GM18507 (cell line): ENCODE measurements at places on chromosomes 11 and 22.

DNA sequence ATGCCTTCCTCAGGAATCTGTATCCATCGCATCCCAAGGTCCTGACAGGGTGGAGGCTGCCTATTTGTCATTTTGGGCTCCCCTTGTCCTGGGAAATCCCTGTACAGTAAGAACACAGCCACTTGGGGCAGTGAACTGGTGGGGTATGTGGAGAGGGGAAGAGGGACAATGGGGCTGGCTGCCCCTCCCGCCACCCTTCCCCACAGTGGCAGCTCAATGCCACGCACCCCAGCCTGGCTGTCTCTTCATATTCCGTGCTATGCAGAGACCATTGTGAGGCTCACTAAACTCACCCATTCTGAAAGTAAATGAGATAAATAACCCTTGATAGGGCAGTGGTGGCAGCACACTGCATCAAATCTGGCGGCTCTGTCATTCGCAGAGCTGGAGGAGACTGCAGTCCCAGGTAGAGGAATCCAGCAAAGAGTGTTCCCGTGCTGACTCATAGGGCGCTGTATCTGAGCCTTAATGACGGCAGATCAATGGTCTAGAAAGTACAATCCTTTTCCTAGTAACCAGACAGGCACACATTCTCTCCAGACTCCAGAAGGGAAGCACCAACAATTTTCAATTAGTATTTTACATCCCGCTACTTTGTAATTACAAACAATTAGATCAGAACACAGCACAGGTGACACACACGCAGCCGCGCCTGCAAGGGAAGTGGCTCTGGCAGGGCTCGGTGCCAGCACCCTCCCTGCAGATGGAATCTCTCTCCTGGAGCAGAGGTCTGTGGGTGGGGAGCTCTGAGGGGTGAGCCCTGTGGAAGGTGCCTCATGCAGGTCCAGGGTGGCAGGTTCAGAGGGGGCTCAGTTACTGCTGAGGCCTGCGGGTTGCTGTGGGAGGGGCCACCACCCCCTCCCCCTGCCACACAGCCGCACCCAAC is 167.9 kb upstream of the B3GAT1 start:
- no peak for DNase-seq

DNA sequence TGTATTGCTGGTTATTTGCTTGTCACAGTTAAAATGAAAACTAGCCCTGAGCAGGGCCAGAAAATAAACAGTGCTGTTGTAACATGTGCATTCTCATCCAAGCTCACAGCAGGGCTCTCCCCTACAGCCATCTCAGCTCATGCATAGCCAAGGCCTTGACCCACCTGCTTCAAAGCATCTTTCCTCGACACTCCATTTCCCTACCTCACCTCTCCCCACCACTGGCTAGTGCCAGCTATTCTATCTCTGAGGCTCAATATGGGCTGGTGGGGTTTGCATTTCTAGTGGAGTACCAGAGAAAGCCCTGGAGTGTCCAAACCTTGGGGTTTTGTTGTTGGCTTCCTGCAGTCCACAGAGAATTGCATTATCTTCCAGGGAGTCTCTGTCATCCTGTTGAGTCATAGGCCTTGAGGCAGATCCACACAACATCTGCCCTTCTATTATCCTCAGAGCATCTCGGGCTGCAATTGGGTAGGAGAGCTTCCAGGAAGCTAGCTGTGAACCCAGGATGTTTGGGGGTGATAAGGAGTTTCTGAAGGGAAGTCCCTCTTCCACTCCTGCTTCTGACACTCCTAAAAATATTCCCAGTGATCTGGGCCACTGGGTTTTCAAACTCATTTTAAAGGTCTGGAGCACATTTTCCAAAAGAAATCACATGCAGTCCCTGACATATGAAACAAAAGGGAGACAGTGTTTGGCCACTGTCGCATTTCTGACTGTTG is 36.1 kb upstream of the AMOTL1 start:
- DNase-seq = no peak

GRCh38 chr11:69669486-69669885 is 5.7 kb downstream of the LTO1 start:
- no peak for DNase-seq

- DNase-seq = no peak
These were observed 100.9 kb upstream of the USP47 start for GRCh38 chr11:11740836-11741235.

DNA sequence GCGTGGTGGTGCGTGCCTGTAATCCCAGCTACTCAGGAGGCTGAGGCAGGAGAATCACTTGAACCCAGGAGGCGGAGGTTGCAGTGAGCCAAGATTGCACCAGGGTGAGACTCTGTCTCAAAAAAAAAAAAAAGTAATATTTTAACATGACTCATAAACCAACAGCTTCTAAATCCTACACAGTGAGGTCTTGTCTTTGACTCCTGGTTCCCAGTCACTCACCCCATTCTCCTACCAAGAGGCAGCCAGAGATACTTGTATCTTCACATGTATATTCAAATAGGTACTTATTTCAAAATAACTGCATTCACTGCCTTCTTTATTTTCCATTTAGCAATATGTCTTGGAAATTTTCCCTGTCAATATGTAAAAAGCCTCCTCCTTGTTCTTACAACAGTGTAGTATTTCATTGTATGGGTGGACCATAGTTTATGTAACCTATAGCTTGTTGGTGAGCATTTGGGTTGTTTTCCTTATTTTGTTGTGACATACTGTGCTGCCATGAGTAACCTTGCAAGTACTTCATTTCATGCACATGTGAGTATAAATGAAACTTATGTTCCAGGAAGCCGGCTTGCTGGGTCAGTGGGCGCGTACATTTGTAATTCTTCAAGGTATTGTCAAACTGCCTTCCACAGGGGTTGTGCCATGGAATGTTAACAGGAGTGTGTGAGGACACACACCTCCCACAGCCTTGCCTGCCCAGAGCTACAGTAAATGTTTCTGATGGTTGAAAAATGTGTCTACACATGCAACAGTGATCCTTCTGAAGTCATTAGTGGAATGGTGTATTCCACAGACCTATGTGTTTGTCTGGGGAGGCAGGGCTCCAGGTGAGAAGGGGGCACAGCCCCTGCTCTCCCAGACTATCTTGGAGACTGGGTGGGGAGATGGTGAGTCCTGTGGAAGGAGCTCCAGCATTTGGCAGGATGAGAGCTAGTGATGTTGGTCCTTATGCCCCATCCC is 47.9 kb downstream of the OSBP2 start:
- DNase-seq = no peak

- DNase-seq = no peak
These were observed 189.6 kb downstream of the ST3GAL4 start for GRCh38 chr11:126545057-126545555.

GRCh38 chr11:66228521-66228920 is 39.9 kb upstream of the RAB1B start:
- DNase-seq = no peak

DNA sequence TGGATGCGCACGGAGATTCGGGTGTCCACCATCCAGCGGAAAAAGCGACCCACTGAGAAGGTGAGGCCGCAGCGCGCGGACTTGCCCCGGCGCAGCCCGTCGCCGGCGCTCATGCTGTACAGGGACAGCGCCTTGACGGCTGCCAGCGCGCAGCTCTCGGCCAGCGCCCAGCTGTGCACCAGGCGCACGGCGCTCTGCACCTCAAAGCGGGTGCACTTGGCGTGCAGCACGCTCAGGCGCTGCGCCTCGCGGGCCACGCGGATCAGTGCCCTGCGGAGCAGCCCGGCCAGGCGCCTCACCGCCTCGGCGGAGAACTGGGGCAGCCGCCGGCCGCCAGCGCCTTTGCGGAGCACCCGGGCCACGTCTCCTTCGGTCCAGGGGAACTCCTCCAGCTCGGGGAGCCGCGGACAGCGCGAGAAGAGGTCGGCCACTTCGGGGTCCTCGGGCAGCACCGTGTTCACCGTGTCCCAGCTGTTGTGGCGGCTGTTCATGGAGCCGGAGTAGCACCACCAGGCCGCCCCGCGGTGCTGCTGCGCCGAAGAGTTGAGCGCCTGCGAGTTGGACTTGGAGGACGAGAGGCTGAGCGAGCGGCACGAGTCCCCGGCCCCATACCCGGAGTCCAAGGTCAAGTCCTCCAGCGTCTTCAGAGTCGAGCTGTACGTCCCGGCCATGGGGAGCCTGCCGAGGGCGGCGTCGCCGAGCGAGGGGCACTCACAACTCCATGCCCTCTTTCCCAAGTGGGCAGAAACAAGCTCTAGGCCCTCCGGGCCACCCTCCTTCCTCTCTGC is 703 bp downstream of the ABTB2 start:
- no peak for DNase-seq

DNA sequence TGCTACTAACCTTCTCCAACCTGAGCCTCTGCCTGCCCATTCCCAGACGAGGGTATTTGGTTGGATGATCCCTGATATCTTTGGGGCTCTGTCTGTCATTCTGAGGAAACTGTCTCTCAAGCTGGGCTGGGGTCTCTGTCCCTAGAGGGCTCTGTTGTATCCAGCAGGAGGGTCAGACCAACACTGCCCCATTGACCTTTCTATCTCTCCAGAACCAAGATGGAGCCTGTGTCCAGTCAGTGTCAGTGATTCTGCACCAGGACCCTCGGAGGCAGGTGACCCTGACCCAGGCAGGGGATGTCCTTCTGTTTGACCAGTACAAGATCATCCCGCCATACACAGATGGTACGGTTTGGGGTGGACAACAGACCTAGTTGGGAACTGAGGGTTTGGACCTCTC is 21.9 kb downstream of the OTOG start:
- no peak for DNase-seq

GRCh38 chr11:92766698-92767097 is 202.8 kb upstream of the MTNR1B start:
- no peak for DNase-seq

DNA sequence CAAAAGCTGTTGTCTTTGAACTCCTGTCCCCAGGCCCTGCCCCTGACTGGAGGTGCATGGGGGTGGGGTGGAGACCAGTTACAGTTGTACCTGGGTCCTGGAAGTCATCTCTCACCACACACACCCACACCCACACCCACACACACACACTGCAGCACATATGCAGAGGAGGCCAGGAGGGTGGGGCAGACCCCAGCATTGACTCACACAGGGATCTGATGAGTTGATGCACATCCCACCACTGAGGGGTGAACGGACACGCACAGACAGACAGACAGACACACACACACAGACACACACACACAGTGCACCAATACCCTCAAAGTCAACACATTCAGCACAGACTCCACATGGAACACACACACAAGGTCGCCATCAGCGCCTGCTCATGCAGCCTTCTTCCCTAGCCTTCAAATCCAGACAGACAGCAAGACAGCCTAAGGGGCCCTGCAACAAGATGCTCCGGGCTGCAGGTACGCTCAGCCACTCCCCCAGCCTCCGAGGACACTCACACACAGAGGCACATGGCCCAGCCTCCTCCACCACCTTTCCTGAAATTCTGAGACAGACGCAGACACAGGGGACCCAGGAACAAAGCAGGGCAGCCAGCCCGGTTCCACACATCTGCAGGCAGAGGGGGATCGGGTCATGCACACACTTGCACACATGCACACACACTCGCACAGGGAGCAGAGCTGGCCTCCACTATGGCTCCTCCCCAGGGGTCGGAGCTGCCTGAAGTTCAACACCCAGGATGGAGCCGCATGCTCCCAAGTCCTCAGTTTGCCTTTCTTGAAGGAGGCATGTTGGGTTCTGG is 26.5 kb downstream of the SYT7 start:
- no peak for DNase-seq

DNA sequence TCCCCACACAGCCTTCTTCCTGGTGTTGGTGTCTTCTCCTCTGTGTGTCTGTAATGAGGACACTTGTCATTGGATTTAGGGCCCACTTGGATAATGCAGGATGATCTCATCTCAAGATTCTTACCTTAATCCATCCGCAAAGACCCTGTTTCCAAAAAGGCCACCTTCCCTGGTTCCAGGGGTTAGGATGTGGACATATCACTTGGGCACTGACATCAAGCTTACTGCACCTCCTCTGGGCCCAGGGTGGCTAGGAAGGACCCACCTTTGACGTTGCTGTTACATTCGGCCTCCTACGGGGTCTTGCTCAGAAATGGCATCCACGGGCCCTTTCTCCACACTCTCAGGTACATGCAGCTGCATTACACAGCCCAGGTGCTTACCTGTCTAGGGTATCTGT is 535.9 kb downstream of the BRD1 start:
- DNase-seq = no peak

DNA sequence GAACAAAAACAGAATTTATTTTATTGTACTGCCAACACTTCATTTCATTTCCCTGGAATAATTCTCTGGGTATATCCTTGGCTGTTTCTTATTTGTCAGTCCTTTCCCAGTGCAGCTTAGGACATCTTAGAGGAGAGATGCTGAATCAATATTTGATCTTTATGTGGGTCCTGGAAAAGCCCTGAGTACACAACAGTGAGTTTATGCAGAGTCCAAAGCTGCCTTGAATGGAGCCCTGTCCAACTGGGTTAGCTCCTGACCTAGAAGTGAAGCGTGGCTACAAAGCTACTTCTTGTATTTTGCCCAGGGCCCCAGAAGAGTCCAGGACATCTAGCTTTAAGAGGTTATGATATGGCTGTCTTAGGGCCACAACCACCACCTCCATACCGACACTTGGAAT is 378.0 kb upstream of the FAT3 start:
- DNase-seq = no peak

GRCh38 chr11:96635655-96636054 is 245.8 kb downstream of the JRKL start:
- no peak for DNase-seq

DNA sequence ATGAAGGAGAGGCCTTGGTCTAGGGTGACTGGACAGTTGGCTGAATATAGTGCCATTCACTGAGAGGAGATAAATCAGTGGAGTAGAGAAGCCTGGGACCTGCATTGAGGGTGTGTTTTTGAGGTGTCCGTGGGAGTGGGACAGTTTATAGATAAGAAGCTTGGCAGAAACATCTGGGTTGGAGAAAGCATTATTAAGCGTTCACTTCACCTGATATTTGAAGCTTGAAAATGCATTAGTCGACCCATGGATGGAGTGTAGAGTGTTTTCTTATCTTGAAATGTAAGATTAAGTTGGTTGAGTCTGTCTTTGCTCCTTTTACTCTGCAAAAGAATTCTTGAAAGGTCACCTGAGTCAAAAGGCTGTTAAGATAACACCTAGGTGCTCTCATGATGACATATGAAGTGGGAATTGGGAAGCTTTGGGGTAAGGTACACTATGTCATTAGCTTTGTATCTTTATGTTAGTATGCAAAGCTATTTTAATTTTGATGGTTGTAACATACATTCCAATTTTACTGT is 160.7 kb downstream of the ARHGAP42 start:
- DNase-seq = no peak

GRCh38 chr11:113487622-113488021 is 12.4 kb upstream of the DRD2 start:
- DNase-seq = no peak

DNA sequence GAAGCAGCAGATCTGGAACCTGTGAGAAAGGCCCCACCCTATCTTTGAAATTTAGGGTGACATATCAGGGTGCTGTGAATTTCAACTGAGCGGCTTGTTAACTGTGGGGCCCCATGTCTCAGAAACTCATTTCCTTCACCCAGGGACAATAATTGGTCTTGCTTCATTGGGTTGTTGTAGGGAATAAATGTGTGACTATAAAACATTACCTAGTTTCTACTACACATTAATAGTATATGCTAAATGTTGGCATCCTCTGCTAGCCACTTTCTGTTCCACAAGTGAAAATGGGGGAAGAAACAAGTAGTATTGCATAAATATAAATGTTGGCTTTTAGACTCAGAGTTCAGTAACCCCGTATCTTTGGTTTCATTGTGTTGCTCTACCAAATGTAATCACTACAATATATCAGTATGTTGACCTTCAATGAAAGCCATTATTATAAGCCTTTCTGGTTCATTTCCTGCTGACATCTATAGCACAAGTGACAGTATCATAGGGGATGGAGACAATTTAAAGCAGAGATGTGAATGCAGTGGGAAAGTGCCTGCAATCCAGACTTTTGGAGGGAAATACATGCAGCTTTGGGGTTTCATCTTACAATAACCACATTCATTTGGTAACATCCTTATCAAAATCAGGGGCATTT is 905.5 kb upstream of the RAG2 start:
- DNase-seq = no peak

GRCh38 chr11:41282395-41282794 is 177.1 kb downstream of the LRRC4C start:
- no peak for DNase-seq
